Endodermal cell (in vitro differentiated cells): ENCODE measurements at places on chromosomes 3 and 15. TPM values are rescaled to one million over a fixed set of nuclear protein-coding genes. Genes with fewer than 3 reads are reported as not detected.

The LMCD1 gene
- 35.7 and 37.8 TPM in 2 replicates for total RNA-seq

The PCSK6 gene
- total RNA-seq, result 5.2 to 6.6 TPM (median 5.7 TPM) in 3 replicates

DNA sequence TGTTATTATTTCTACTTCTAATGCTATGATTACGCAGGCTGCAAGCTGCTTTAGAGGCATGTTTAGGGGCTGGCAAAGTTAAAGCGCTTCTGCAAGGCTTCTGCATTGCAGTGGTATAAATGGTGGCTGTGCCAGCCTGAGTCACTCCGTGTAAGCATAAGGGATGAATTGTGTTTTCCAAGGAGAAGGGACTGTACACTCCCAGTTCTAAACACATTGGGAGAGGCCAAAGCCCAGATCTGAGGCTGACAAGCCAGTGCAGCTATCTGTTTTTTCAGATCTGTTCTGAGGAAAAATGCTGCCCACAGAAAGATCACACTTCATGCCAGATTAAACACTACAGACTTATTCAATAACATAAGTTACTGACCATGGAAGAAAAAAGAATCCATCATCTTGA, 83.8 kb downstream of the PRICKLE2 start:
- H3K4me3 ChIP-seq, result no peak overlapping the region
- H3K36me3 ChIP-seq, result no peaks in the 10 kb centered on the region
- H3K27me3 ChIP-seq, result no peaks in the 10 kb centered on the region

DNA sequence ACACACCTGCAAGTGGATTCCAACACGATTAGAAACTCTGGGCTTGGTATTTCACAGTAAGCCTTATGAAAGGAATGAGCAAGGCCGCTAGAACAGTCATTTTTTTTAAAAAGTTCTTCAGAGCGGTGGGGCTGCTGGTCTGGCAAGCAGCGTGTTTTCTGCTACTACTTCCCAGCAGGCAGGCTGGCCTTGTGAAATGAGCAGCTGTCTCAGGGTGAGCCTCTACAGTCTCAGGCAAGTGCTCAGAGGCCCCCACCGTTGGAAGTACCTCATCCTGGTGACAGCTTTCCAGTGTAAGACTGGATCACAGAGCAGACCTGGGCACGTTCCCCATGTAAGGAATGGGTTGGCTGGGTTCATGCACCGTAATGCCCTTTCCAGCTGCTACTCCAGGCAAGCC, 119.2 kb downstream of the LRIG1 start:
- H3K27ac ChIP-seq, result no peak overlapping the region
- no peaks in the 10 kb centered on the region for H3K27me3 ChIP-seq

- H3K27me3 ChIP-seq, result no peaks in the 10 kb centered on the region
- H3K4me1 ChIP-seq, result no peaks in the 10 kb centered on the region
- H3K36me3 ChIP-seq, result no peaks in the 10 kb centered on the region
Observed at GRCh38 chr3:17035033-17035432, 150.3 kb downstream of the PLCL2 start.
